Stimulated activated CD4-positive, alpha-beta T cell treated with anti-CD3 and anti-CD28 coated beads, Interleukin-1b, Interleukin-23, amount 100 ng/mL, for 24 hours (primary cell): ENCODE measurements at places on chromosomes 16 and 17.

- peak; percentile 32 for DNase-seq
These were observed 12.7 kb upstream of the STAC2 start for GRCh38 chr17:39238311-39238972.

- no peak for DNase-seq
These were observed 18.1 kb downstream of the NTAN1 start for GRCh38 chr16:15037745-15038144.

GRCh38 chr17:28010406-28010805 is 32.1 kb upstream of the NLK start:
- DNase-seq: no peak

GRCh38 chr17:64146418-64147109 is 16.6 kb upstream of the ERN1 start:
- DNase-seq: no peak

DNA sequence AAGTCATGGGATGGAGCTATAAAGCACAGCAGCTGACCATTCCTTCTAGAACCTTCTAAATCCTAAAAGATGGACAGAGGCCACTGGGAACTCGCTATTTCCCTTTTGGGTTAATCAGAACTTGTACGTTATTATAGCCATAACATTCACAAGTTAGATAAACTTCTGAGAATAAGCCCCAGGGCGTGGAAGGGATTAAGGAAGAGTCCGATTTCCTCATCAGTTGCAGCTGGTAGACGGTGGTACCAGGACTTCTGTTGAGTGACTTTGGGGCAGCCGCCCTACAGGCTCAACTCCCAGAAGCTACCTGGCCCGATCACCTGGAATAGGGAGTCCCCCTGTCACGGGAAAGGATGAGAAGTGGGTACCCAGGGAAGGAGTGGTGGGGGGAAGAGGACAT is 370.1 kb upstream of the ZFHX3 start:
- DNase-seq: no peak

- DNase-seq: no peak
These were observed 49.6 kb downstream of the MRC2 start for GRCh38 chr17:62676952-62677596.

DNA sequence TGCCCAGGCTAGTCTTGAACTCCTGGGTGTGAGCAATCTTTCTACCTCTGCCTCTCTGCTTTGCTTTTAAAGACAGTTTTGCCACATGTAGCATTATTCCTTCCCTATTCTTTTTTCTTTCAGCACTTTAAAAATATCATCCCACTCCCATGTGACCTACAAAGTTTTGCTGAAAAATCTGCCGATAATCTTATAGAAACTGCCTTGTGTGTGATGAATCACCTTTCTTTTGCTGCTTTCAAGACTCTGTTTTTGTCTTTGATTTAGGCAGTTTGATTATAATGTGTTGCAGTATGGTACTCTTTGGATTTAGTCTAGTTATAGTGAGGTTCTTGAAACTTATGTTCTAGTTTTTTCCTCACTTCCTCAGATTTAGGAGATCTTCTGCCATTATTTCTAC is 142.0 kb upstream of the KIF2B start:
- DNase-seq: no peak

- DNase-seq: no peak
These were observed at the start of gene ERBB2 for GRCh38 chr17:39699818-39700147. ERBB2 (plus strand) TSS chr17:39700064; CDS start chr17:39700239, 175 bp downstream.

DNA sequence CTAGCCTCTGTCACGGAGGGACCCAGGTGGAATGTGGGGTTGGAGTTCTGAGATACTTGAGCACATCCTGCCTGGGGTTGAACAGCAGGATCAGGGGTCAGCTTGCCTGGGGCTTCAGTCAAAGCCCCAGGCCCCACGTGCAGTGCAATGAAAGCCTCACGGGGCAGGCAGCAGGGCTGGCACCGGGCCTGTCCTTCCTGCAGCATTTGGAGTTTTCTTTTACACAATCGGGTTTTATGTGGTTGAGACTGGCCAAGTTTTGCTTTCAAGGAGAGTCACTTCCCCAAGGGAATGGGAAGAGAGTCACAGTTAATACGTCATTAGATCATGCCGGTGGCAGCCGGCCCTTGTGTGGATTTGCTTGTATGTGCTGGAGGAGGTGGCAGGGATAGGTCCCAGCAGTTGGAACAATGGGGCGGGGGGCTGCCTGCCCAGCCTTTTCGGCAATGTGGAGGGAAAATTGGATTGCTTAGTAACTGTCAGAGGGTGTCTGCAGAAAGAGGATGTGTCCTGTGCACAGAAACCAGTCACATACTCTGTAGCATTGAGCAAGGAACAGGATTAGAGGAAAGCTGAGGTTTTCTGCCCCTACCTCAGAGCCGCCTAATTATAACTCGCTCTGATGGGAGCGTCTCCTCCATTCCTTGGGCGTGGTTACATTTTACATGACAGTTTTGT is 4.5 kb downstream of the RMI2 start:
- no peak for DNase-seq

DNA sequence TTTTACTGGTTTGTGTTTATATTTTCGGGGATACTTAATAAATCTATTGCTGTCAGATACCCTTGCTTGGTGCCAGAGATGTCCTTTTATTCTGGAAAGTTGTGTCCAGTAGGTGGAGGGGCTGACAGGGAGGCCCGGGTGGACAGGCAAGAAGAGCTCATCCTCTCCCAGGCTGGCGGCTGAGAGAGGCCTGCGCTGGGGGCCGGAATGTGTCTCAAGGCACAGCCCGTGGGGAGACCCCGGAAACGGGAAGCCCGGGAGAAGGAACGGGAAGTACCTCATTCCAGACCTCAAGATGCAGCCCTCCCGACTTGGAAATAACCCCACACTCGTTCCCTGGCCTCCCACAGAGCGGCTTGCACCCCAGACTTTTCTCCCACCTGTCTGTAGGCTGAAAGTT is 12.5 kb upstream of the DEF8 start:
- DNase-seq: no peak
